Activated CD8-positive, alpha-beta T cell treated with anti-CD3 and anti-CD28 coated beads for 36 hours (primary cell): ENCODE measurements at places on chromosomes 7 and 10. TPM values are rescaled to one million over a fixed set of nuclear protein-coding genes. Genes with fewer than 3 reads are reported as not detected.

DNA sequence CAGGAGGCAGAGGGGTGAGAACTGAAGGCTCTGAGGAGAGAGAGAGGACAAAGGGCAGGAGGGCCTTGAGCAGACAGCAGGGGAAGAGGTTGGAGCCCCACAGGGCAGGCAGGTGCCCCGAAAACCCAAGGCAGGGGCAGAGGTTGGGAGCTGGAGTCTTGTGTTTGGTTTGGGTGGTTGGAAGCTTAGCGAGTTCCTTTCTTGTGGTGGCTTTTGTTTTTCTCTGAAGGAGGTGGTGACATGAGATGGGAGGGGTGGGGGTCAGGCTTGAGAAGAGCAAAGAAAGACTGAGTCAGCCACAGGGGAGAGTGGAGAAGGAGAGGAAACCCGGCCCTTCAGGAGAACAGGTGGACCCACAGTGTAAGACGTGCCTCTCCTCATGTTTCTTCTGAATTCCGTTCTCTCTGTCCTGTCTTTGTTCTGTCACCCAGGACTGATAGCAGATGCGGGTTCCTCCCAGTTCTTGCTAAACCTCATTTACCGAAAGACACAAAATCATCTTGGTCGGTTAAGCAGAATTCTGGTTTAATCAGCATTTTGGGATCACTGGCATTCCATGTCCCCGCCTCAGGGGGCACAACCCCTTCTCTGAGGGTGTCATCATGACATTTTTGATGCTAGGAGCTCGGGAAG, 95.3 kb downstream of the INSYN2A start:
- no peaks in the 10 kb centered on the region for H3K27me3 ChIP-seq
- no peak for DNase-seq
- H3K4me3 ChIP-seq, result no peak overlapping the region

DNA sequence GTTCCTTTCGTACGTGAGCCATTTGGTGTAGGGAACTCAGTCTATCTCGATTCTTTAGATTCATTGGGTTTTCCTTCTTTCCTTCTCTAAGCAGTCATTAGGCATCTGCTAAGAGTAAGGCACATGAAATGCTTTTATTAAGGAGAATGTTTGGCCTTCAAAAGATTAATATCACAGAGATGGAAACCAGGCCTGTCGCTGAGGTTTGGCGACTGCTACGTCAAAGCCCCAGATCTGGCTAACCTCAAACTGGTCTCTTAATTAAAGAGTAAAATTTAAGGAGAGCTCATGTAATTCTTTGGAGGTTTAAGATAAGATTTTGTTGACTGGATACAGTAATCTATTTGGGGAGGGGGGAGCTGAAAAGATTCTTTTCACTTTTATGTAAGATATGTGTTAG, 189.8 kb downstream of the JCAD start:
- no peak overlapping the region for H3K4me3 ChIP-seq
- no peaks in the 10 kb centered on the region for H3K36me3 ChIP-seq
- H3K4me1 ChIP-seq, result no peaks in the 10 kb centered on the region
- no peaks in the 10 kb centered on the region for H3K27me3 ChIP-seq
- no peak overlapping the region for H3K27ac ChIP-seq

GRCh38 chr7:114160925-114161324, 242.1 kb upstream of the PPP1R3A start:
- H3K4me3 ChIP-seq, result no peak overlapping the region
- no peak overlapping the region for H3K27ac ChIP-seq
- DNase-seq, result no peak
- H3K4me1 ChIP-seq, result no peaks in the 10 kb centered on the region
- no peaks in the 10 kb centered on the region for H3K27me3 ChIP-seq

GRCh38 chr10:75712242-75712880, 280.9 kb downstream of the LRMDA start:
- no peak overlapping the region for H3K27ac ChIP-seq
- H3K36me3 ChIP-seq, result no peaks in the 10 kb centered on the region
- peaks cover 26% of the 10 kb centered on the region for H3K27me3 ChIP-seq
- no peak for DNase-seq
- H3K4me1 ChIP-seq, result no peaks in the 10 kb centered on the region

ANKMY2 gene
- 9.8 TPM for total RNA-seq
